COR-L47 (cell line): ENCODE measurements at places on chromosomes 11 and 22.

DNA sequence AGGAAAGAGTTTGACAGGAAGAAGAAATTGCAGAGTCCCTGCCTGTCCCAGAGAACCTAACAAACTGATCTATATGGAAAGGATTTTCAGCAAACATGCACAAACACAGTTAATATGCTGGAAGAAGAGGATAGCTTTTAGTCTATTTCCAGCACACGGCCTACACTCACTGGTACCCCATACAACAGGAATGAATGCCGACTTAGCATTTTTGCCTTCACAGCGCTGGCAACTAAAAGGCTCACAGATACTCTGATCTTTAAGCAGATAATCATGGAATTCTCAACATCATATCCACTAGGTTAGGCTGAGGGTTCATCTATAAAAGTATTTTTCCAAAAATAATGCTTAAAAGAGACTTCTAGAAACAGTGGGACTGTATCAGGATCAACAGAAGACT, 9.8 kb upstream of the TUBA8 start:
- no peak for DNase-seq

GRCh38 chr22:50190941-50191741, 5.4 kb downstream of the TRABD start:
- no peak for DNase-seq

GRCh38 chr22:26291940-26292666, 122.8 kb downstream of the SEZ6L start:
- no peak for DNase-seq

DNA sequence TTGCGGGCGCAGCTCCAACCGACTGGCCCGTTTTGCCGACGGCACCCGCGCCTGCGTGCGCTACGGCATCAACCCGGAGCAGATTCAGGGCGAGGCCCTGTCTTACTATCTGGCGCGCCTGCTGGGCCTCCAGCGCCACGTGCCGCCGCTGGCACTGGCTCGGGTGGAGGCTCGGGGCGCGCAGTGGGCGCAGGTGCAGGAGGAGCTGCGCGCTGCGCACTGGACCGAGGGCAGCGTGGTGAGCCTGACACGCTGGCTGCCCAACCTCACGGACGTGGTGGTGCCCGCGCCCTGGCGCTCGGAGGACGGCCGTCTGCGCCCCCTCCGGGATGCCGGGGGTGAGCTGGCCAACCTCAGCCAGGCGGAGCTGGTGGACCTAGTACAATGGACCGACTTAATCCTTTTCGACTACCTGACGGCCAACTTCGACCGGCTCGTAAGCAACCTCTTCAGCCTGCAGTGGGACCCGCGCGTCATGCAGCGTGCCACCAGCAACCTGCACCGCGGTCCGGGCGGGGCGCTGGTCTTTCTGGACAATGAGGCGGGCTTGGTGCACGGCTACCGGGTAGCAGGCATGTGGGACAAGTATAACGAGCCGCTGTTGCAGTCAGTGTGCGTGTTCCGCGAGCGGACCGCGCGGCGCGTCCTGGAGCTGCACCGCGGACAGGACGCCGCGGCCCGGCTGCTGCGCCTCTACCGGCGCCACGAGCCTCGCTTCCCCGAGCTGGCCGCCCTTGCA, 1.0 kb downstream of the FJX1 start:
- peak; percentile 65 for DNase-seq

GRCh38 chr11:37557990-37558389, 960.0 kb upstream of the RAG2 start:
- DNase-seq: no peak

GRCh38 chr11:96052921-96053651, 129.2 kb upstream of the MTMR2 start:
- DNase-seq: no peak

GRCh38 chr22:47586946-47587345, 824.5 kb downstream of the TBC1D22A start:
- no peak for DNase-seq

- DNase-seq: no peak
Measured at GRCh38 chr11:65928667-65929066, 9.4 kb downstream of the DRAP1 start.

GRCh38 chr11:46050003-46050461, 71.2 kb downstream of the PHF21A start:
- DNase-seq: no peak

- no peak for DNase-seq
Measured at GRCh38 chr11:83918476-83918875, 632.3 kb upstream of the CCDC90B start.

DNA sequence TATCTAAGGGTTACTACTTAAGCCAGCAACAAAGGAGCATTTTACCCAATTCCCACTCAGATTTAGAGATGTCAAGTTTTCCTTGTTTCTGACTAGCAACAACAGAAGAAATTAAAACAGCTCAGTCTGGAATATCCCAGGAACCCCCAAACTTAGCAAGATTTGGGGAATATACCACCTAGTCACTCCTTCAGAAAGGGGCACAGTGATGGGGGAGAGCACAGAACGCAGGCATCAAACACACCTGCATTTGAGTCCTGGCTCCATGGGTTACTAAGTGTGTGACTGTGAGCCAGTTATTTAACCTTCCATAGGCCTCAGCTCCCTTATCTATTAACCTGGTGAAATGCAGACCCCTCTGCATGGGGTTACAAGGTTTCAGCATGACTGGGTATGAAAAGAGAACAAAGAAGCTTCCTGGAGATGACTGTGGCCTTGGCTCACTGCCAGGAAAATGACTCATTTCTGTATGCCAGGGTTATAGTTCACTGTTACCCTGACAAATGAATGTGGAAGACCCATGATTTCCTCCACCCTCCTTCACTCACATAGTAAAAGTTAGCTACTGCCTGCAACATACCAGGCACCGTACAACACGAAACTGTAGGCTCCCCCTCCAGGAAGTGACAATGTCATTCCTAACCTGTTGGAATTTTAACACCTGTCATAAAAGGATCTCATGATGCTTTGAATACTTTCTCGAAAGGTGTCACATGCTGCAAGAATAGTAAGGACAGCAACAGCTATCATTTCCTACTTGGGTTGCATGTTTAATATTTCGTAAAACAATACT, 79.6 kb downstream of the ME3 start:
- DNase-seq: peak; percentile 81

- no peak for DNase-seq
Measured at GRCh38 chr11:126800009-126800408, 200.6 kb downstream of the KIRREL3 start.

GRCh38 chr11:103609117-103610066, 427.0 kb upstream of the DDI1 start:
- no peak for DNase-seq

GRCh38 chr11:12152321-12152720, 41.9 kb downstream of the MICAL2 start:
- DNase-seq: no peak

- DNase-seq: no peak
Measured at GRCh38 chr22:43658823-43659222, 153.3 kb downstream of the EFCAB6 start.

DNA sequence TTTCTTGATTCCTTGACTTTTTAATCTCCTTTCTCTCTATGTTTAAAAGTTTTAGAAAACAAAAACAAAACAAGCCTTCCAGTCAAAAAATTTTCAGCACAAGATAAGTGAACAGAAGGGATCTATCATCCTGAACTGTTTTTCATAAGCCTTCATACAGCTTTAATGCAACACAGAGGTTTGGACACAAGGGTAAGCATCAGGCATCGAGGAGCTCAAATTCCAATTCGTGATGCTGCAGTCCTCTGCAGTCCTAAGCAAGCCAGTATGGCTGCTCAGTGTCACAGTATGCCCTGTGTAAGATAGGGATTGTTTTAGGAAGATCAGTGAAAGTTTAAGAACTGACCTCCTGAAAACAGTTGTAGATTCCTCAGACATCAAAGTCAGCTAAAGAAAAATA, 740.9 kb downstream of the NTM start:
- no peak for DNase-seq

DNA sequence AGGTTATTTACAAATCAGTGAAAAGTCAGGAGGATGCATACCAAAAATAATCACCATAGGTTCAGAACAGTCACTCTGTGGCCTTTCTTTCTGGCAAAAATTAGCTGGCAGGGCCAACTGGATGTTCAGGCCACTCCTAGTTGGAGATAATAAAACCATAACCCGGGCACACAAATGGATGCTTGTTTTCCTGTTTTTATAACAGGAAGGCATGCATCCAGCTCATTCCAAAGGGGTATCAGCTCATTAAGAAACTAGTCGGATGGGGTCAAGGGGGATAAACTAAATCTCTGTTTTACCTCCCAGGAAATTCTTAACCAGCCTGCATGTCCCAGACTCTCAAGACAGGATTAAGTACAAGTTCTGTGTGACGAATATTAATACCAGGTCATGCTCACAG, 81.0 kb downstream of the FBXO7 start:
- no peak for DNase-seq

DNA sequence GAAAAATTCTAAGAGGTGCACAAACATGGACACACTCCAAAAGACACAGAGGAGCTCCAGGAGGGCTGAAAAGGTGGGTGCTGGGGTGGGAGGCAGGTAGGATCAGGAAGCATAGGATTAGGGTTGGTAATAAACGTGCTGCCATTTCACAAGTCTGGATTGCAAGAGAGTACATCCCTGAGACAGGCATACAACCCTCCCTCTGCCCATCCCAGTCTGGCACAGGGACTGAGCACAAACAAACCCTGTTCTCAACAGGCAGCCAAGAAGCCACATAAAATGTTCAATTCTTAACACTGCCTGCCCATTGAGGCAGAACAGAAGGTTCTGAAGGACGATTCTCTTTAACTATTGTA, 18.5 kb downstream of the SLC35F2 start:
- DNase-seq: no peak

- DNase-seq: no peak
Measured at GRCh38 chr22:31238057-31238456, 26.0 kb downstream of the LIMK2 start.

GRCh38 chr11:86772999-86773398, 27.3 kb upstream of the PRSS23 start:
- DNase-seq: no peak

- DNase-seq: no peak
Measured at GRCh38 chr11:77752516-77752915, 68.0 kb downstream of the RSF1 start.

DNA sequence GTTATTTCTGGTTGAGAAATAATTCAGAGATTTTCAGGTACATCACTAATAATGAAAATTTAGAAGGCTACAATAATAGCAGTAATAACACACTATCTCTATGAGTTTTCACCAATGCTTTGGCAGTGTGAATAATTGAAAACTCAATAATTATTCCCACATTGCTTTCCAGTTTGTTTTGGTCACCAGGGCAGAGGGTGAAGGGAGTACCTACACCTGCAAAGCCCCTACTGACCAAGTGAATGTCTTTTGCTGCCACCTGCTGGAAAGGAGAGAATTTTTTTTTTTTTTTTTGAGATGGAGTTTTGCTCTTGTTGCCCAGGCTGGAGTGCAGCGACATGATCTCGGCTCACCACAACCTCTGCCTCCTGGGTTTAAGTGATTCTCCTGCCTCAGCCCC, 3.2 kb downstream of the NELL1 start:
- peak; percentile 30 for DNase-seq

DNA sequence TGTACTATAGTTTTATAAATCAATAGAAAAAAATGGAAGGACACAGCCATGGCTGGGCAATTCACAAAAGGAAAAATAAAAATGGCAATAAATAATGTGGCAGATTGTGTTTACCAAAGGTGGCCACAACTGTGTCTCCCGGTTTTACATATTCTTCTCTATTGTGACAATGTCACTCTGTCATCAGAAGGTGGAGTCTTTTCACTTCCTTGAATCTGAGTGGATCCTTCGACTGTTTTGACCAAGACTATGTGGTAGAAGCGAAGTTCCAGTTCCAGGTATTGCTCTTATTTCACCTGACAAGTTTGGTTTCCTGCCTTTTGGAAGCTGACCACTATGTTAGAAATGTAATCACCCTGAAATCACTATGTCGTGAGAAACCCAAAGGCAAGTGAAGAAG, 31.0 kb upstream of the HSD17B12 start:
- DNase-seq: no peak

DNA sequence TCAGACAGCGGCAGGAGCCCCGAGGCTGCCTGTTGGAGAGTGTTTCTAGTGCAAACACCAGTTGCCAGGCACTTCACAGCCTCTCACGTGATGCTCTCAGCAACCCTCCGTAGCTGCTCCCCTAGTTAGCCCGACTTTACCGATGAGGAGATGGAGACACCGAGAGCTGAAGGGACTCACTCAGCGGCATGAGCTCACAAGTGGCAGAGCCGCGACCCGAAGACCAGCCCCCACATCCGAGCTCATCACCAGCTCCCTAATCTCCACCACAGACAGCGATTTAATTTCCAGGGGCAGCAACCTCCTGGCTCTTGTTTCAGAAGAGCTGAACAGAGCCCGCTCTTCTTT, 28.7 kb upstream of the RTL6 start:
- DNase-seq: no peak

DNA sequence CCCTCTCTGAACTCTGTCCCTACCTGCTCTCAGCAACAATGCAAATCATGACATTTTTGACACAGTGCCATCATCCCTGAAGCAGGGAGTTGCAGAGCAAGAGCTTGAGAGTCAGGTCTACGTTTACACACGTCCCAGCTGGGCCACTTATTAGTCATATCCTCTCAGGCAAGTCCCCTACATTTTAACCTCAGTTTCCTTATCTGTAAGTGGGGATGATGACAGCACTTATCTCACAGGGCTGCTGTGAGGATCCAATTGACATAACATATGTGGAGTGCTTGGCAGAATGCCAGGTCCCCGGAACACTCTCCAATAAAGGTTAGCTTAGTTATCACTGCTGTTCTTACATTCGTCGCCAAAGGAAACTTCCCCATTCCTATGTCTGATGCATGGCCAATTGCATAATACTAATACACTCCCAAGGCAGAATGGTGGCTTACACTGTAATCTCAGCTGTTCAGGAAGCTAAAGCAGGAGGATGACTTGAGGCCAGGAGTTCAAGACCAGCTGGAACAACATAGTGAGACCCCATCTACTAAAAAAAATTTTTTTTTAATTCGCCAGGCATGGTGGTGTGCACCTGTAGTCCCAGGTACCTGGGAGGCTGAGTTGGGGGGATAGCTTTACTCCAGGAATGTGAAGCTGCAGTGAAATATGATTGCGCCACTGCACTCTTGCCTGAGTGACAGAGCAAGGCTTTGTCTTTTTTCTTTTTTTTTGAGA, 16.6 kb downstream of the ASCC2 start:
- no peak for DNase-seq

DNA sequence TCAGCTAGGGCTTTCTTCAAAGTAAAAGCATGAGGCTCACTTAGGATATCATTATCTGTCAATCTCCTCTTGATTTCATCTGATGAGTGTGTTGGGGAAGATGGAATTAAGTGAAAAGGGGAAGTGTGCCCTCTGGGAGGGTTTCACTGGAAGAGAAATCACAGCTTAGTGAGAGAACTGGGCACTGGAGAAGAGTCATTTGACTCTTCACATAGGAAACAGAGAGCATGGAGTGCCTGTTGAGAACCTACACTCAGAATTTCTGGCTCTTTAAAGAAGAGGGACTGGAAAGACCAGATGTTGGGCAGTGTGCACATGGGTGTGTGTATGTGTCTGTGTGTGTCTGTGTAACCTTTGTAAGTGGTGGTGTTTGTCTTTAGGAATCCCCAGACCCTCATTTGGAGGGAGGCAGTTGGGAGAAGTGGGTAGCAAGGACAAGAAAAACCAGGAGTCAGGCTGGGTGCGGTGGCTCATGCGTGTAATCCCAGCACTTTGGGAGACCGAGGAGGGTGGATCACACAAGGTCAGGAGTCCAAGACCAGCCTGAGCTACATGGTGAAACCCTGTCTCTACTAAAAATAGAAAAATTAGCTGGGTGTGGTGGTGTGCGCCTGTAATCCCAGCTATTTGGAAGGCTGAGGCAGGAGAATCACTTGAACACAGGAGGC, 10.0 kb downstream of the STX3 start:
- DNase-seq: no peak
